CD8-positive, alpha-beta memory T cell (primary cell): ENCODE measurements at places on chromosomes 11 and 22. TPM values are rescaled to one million over a fixed set of nuclear protein-coding genes. Genes with fewer than 3 reads are reported as not detected.

Gene OR8G5
- total RNA-seq = not detected

Gene LDHA
- 1,631 TPM for total RNA-seq

DNA sequence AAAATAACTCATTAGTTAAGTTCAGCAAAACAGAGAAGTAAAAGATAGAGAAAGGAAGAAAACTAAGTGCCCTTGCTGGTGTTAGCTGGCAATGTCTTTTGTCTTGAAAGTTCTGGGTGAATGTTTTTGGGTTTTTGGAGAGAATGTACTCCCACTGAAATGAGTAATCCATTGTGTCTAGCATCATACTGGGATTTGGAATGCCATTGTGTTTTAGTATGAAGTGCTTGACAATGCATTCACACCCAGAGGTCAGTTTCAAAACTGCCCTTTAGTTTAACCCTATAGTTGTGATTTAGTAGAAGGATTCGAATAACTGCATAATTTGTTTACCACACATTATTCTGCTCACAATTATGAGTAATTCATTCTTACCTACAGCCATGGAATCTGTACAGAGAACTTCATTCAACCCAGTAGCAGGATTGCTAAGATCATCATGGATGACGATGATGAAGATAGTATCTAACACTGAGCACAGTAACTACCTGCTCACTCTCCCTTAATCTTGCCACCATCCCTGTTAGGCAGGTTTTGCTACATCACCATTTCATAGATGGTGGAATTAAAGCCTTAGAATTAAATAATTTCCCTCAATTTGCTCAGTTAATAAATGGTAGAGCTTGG lies 33.9 kb downstream of the MAML2 start:
- DNase-seq = no peak

GRCh38 chr11:65470433-65471049 lies 28.3 kb upstream of the MALAT1 start:
- no peak for DNase-seq

DNA sequence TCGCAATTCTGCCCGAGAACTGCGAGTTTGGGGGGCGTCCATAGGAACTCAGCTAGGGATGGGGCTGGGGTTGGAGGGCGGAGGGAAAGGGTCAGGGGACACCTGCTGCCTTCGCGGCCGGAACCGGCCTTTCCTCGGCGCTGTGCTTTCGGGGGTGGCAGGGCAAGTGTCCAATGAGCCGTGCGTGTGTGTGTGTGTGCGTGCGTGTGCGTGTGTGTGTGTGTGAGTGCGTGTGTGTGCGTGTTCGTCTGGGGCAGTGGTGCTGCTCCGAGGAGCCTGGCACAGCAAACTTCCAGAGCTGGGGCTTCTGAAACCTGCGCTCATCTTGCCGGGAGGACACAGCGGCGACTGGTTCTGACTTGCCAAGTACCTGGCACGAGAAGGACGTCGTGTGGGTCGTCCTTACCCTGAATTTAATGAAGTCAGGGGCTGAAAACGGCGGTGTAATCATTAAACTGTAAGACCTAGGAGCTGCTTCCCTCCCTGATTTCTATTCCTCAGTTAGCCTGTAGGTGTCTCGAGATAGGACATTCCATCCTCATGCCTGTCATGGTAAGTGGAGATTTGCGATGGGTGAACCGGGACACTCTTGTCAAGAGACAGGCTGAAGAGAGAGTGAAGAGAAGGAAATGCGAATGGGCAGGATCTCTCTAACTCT lies 27.0 kb upstream of the AMOTL1 start:
- DNase-seq = no peak

Gene TRIM6
- total RNA-seq = 0.20 TPM

DNA sequence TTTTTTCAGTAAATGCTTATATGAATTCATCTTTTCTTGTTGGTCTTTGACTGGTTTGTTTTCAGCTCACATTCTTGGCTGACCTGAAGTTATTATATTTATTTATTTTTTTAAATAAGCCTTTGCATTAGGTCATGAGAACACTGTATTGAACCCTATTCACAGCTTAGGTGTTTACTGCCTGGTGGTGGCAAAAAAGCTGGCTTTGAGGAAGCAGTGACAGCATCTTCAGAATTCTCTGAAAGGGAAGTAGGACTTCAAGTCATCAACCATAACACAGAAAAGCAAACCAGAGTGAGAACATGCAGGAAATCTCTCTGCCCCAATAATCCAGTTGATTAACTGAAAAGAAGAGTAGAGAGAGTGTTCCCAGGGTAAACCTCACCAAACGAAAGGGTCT lies 30.3 kb upstream of the MMP13 start:
- DNase-seq = no peak
